ENCODE measurements at places on chromosomes 16 and 17.

DNA sequence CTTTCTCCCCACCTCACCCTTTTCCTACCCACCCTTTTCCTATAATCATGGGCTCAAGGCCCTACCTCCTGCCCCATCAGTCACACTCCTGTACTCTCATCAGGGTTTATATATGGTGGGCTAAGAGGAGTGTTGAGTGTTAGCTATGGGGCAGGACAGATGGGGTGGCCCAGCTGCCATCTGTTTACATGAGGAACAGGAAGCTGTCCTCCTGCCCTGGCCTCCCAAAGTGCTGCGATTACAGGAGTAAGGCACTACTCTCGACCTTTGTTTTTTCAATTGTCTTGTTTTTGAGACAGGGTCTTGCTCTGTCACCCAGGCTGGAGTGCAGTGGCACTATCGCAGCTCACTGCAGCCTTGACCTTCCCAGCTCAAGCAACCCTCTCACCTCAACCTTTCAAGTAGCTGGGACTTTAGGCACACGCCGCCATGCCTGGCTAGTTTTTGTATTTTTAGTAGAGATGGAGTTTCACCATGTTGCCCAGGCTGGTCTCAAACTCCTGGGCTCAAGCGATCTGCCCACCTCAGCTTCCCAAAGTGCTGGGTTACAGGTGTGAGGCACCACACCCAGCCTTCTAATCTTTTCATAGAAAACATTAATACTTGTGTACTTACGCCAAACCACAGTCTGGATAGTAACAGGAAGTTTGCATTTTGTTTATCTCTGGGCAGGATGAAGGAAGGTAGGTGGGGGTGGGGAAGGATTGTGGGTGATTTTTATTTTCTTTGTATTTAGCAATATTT lies 1.6 kb downstream of the TRADD start:
- DNase-seq, result no peak

GRCh38 chr16:87201790-87202189 lies 115.4 kb downstream of the C16orf95 start:
- DNase-seq, result no peak

DNA sequence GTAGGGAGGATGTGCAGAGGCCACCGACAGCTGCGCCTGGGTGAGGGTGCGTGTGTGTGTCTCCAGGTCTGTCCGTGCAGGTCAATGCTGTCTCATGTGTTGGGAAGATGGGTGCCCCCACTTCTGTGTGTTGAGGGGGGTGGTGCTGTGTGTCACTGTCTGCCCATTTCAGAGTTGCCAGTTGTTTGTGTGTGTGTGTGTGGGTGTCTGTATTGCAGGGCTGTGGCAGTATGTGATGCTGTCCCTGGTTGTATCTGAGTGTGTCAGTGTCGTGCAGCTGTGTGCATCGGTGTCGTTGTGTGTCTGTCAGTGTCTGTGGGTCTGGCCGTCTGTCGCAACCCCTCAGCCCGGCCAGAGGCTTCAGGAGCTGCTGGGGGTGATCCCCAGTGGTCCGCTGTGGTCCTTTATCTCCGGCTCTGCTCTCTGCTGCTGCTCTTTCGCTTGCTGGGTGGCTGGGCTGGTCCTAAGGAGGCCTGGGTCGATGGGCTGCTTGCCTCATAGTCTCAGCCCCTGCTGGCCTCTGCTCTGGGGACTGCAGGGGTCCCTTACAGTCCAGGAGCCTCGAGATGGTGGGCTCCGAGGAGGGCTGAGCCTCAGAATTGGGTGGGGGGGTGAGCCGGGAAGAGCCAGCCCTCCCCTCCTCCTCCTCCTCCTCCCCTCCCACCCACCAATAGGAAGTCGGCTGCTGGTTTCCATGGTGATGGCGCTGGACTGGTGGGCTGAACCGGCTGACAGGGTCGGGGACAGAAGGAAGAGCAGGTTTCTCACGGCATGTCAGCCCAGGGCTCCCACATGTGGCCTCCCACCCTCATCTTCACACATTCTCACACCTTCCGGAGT lies at the start of gene TSPOAP1:
Gene TSPOAP1 (minus strand): TSS at position 601 of the 840 bp plus-strand sequence. CDS start 875 bp downstream, outside the sequence.
- peak; percentile 85 for DNase-seq

- peak; percentile 83 for DNase-seq
Measured at GRCh38 chr16:53509906-53510703, 7.1 kb upstream of the AKTIP start.

DNA sequence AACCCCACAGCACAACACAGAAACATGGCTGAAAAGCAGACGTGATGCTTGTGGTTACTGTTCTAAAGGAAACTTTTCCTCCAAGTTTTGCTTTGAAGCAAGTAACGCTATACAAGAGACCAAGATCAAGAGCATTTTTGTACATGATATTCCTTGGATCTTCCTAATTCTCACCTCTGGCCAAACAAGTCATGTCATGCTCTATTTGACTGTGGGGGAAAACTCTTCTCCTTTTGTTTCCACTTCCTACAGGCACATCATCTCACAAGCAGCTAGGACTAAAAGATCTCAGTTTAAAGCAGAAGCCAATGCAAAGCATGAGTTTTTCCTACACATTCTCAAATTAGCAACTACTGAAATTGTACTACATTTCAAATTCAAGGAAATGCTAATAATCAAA lies 50.7 kb downstream of the CFDP1 start:
- no peak for DNase-seq

GRCh38 chr16:76784530-76784929 lies 406.5 kb upstream of the MON1B start:
- DNase-seq, result peak; percentile 6

DNA sequence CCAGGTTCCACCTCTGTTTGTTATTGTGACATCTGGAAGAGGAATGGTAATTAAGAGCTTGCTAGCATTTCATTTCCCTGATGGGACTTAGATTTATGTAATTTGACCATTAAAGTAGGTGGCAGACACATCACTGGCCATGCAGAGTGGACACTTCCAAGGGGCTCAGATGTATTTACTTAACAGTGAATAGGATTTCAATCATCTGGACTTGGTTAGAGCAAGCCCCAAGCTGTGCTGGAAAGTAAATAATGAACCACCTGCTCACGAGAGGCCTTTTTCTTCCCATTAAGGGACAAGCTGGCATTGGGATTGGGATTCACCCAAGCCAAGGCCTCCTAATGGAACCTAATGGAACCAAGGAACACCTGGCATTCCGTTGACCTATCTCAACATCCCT lies 395.3 kb downstream of the HS3ST4 start:
- no peak for DNase-seq

DNA sequence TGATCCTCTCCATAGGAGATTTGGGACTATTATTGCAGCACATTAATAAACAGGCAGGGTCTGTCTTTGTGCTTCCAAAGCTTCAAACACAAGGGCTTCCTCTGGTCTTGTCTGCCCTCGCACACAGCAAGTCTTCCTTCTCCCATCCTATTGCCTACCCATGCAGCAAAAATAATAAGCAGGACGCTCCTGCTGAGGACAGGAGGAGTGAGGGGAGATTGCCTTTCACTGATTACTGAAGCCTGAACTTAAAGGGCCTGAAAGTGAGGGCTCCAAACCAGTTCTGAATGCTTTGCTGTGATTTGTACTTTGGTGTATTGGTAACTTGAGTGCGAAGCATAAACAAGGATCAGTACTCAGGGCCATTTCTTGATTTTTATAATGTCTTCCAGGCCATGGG lies 197.6 kb upstream of the XYLT1 start:
- DNase-seq, result peak; percentile 40

DNA sequence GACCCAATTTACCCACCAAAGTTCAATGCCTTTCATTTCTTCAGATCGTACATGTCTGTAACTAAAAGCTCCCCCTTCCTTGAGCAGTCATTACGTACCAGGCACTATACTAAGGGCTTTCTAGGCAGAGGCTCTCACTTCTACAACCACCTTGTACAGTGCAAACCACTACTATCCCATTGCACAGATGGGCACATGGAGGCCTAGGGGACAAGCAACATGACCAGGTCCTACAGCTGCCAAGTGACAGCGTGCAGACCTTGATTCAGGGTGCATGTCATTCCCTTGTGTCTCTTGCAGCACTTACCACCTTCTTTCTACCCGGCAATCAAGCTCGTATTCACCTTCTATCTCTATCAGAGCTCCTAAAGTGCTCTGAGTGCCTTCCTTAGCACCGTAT lies 382.7 kb downstream of the SOX9 start:
- no peak for DNase-seq

DNA sequence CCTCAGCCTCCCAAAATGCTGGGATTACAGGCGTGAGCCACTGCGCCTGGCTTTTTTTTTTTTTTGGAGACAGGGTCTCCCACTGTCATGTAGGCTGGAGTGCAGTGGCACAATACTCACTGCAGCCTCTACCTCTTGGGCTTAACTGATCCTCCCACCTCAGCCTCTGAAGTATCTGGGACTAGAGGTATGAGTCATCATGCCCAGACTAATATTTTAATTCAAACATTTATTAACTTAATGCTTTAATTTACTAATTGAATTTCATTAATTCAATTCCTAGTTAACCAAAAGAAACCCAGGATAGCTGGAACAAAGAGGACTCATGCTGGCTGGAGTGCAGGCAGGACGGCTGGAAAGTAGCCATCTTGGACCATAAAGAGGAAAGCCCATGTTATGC lies 14.0 kb upstream of the KPNB1 start:
- no peak for DNase-seq

DNA sequence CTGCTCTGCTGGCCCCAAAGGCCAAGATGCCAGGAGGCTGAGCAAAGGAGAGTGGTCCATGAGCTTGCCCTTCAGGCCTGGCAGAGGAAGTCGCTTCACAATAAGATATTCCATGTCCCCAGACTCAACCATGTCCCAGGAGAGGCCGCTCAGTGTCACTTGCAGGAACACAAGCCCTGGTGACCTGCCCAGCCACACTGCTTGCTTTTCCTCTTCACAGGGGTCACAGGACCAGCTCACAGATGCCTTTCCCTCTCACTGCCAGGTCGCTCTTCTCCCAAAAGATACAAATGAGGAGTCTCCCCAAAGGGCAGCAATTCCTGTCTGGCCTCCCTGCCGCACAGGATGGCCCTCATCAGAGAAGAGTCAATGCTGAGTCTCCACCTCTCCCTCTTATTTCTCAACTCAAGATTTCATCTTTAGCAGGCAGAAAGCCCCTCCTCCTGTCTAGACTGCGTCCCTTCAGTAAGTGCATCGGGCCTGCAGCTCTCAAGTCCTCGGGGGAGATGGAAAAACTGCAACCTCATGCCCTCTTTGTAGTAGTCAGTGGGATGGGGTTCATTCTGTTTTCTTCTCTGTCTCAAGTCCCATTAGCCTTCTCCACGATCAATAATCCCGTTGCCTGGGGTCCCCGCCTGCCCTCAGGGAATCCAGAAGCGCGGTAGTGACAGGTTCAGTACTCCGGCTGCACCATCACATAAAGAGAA lies 5.0 kb downstream of the JUP start:
- peak; percentile 56 for DNase-seq

- DNase-seq, result no peak
Measured at GRCh38 chr16:57920215-57920879, 50.6 kb downstream of the CNGB1 start.

DNA sequence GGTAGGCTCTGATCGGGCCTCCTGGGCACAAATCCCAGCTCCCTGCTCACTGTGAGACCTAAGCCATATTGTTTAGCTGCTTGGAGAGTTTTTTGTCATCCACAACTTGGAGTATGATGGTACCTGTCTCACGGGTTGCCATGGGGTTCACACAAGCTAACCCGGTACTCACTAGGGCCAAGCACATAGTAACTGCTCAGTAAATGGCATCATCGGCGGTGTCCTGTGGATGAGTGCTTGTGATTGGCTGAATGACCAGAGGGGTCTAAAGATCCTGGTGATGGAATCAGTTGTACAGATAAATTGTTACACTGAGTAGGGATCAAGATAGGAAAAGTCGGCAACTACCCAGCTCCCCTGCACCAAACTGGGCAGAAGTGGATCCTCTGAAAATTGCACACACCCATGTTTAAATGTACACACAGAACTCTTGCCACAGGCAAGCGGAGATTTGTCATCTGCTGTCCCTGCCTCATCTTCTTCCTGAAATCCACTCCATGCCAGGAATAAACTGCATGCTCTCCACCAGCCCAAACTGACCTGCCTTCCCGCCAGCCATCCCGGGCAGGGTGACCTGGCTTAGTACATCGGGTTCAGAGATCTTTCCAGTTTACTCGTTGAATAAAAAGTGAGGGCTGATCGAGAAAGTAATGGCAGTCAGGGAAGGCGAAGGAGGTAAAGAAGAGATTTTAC lies 6.5 kb downstream of the MAPT start:
- no peak for DNase-seq

GRCh38 chr17:1045456-1045855 lies 48.5 kb downstream of the TIMM22 start:
- DNase-seq, result no peak

- no peak for DNase-seq
Measured at GRCh38 chr17:58403311-58403710, 14.0 kb downstream of the RNF43 start.

DNA sequence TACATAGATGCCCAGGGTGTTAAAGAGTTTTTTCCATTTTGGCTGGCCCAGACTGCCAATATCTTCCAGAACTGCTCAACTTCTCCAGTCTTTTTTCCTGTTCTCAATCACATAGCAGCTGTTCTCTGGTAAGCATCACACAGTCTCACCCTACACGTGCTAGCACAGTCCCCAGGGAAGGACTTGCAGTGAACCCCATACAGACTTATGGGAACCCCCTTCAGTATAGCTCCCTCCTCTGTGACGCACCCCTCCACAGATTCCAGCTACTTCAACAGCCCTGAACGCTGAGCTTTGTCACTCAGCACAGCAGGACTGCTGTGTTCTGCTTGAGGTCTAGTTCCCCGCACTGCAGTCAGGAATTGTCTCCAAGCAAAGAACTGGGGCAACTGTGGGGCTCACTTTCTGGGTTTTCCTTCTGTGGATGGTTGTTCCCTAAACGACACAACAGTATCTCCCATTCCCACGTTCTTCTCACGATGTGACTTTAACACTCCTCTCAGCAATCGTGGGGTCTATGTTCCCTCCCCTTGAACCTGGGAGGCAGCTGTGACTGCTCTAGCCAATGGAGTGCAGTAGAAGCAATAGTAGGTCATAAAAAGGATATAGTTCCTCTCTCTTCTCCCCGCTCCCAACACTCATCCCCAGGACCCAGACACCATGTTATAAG lies 3.6 kb downstream of the MMP28 start:
- DNase-seq, result no peak

GRCh38 chr17:35345445-35345925 lies 27.9 kb downstream of the SLFN11 start:
- DNase-seq, result no peak

- peak; percentile 65 for DNase-seq
Measured at GRCh38 chr16:66324815-66325515, 41.5 kb upstream of the CDH5 start.
